HFFc6 (cell line): ENCODE measurements at places on chromosomes 5 and 9. TPM values are rescaled to one million over a fixed set of nuclear protein-coding genes. Genes with fewer than 3 reads are reported as not detected.

Gene WNK2
- total RNA-seq: not detected in 2 replicates

DNA sequence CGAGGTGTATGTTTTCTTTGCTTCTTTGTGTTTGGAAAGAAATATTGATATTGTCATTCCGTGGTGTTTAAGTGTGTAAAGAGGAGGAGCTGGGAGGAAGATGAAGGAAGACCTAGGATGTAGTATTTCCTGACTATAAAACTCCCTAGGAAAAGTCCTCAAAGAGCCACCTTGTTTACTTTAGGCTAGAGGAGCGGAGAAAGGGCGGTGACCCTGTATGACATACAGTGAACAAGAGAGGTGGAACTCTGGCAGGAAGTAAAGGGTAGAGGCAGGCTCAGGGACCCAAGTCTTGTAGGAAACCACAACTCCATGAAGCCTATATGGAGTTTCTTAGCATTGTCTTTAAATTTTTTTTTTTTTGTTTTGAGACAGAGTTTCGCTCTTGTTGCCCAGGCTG, 303.9 kb downstream of the DOCK8 start:
- H3K27me3 ChIP-seq: peaks cover 9% of the 10 kb centered on the region
- H3K4me1 ChIP-seq: no peaks in the 10 kb centered on the region
- H3K4me3 ChIP-seq: no peak overlapping the region
- no peaks in the 10 kb centered on the region for H3K36me3 ChIP-seq

GRCh38 chr9:94946256-94946655, 219.8 kb downstream of the AOPEP start:
- H3K27ac ChIP-seq: peak overlapping the region; percentile 94
- H3K27me3 ChIP-seq: no peaks in the 10 kb centered on the region

DNA sequence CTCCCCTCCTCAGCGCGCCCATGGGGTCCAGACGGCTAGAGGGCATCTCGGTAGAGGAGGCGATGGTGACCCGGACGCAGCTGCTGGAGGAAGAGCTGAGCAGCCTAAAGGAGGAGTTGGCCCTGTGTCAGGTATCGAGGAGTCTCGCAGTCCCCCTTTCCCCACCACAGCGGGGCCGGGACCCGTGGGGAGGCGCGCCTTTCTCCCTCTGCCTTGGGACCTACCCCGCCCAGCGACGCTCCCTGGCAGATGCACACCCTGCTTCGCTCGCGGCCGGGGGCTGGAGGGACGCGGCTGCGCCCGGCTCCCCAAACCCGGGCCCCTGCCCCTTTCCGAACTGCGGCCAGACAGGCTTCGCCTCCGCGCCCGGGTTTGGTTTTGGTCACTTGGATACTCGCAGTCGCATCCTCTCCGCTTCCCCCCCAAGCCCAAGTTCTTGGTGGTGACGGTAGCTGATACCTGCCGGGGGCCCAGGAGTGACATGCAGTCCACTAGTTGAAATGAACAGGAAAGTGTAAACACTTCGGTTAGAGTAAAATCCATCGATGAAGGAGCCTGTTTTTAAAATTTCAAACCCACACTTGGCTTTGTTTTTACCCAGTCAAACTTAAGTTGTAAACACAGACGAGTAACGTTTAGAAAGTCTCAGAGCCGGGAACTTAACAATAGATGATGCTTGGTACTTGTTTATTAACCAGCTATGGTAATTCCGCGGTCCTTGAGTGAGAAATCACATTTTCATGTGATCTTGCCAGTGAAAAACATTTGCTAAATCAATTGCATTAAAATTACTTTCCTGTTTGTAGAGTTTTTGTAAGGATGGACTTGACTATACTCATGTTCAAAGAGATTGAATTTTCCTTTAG, 688 bp downstream of the CNTLN start:
- DNase-seq: peak; percentile 8
- H3K27ac ChIP-seq: peak overlapping the region; percentile 92
- H3K4me1 ChIP-seq: peaks cover 35% of the 10 kb centered on the region
- no peaks in the 10 kb centered on the region; the same call in 1 of the 2 replicates for H3K27me3 ChIP-seq

DNA sequence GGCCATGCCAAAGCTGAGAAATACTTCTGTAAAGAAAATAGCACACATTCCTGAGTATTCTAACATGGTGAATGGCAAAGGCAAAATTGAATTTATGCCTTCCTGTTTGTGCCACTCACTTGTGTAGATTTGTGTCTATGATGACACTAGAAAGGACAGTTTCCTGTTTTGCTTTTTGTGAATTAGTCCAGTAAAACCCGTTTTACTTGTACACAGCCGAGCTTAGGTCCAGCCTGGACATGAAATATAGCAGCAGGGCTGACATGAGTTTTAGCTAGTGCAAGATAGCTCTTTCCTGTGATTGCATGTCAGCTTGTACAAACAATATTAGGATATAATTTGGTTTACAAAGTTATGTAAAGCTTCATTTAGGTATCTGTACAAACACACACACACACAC, 1891.7 kb upstream of the WWC1 start:
- no peak for DNase-seq
- no peak overlapping the region for H3K27ac ChIP-seq
- H3K36me3 ChIP-seq: no peaks in the 10 kb centered on the region
- H3K27me3 ChIP-seq: no peaks in the 10 kb centered on the region; the same call in 1 of the 2 replicates
- no peaks in the 10 kb centered on the region for H3K4me1 ChIP-seq
- H3K4me3 ChIP-seq: no peak overlapping the region

- H3K27me3 ChIP-seq: peaks cover 34% of the 10 kb centered on the region
- no peak for DNase-seq
- no peak overlapping the region for H3K4me3 ChIP-seq
- no peak overlapping the region for H3K27ac ChIP-seq
- H3K4me1 ChIP-seq: peaks cover 8% of the 10 kb centered on the region; the same call in 1 of the 2 replicates
These were observed 51.2 kb upstream of the TCF7 start for GRCh38 chr5:134063188-134063820.

- peaks cover 8% of the 10 kb centered on the region for H3K4me1 ChIP-seq
- DNase-seq: peak; percentile 27
- peak overlapping the region; percentile 19; the same call in 1 of the 2 replicates for H3K4me3 ChIP-seq
- H3K36me3 ChIP-seq: no peaks in the 10 kb centered on the region
- H3K27ac ChIP-seq: no peak overlapping the region
These were observed 73.1 kb downstream of the FOXB2 start for GRCh38 chr9:77092536-77092935.

Gene SLIT3
- total RNA-seq: 2.8 to 7.2 TPM (median 4.6 TPM) in 3 replicates

Gene ZSWIM6
- total RNA-seq: 11.4 to 13.5 TPM (median 13.1 TPM) in 3 replicates

DNA sequence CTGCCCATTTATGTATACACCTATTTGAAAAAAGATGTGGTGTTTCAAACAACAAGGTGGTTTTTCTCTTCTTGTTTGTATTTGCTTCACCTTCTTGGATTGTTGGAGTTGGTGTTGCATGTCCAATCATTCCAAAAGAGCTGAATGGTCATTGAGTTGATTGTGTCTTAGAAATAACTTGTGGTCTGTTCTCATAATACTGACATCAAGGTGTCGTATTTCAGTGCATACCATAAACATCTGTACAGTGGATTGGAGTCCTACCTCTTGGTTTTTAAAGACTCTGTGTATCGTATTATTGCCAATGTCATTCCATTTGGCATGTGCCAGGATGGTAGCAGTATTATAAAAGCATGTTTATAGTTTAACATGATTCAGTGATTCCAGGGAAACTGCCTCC, 73.2 kb downstream of the TRIO start:
- H3K27ac ChIP-seq: peak overlapping the region; percentile 65
- peak overlapping the region; percentile 13; the same call in 1 of the 2 replicates for H3K4me3 ChIP-seq
- H3K27me3 ChIP-seq: peaks cover 7% of the 10 kb centered on the region
- DNase-seq: no peak
- peaks cover 40% of the 10 kb centered on the region for H3K36me3 ChIP-seq
- H3K4me1 ChIP-seq: peaks cover 100% of the 10 kb centered on the region

GRCh38 chr5:136094189-136094912, 38.3 kb upstream of the SMAD5 start:
- H3K4me3 ChIP-seq: no peak overlapping the region
- no peak for DNase-seq
- peaks cover 6% of the 10 kb centered on the region; the same call in 1 of the 2 replicates for H3K4me1 ChIP-seq
- no peak overlapping the region for H3K27ac ChIP-seq
- H3K27me3 ChIP-seq: peaks cover 15% of the 10 kb centered on the region

Gene DOCK8
- 0.03 to 0.14 TPM (median 0.05 TPM) in 3 replicates for total RNA-seq

DNA sequence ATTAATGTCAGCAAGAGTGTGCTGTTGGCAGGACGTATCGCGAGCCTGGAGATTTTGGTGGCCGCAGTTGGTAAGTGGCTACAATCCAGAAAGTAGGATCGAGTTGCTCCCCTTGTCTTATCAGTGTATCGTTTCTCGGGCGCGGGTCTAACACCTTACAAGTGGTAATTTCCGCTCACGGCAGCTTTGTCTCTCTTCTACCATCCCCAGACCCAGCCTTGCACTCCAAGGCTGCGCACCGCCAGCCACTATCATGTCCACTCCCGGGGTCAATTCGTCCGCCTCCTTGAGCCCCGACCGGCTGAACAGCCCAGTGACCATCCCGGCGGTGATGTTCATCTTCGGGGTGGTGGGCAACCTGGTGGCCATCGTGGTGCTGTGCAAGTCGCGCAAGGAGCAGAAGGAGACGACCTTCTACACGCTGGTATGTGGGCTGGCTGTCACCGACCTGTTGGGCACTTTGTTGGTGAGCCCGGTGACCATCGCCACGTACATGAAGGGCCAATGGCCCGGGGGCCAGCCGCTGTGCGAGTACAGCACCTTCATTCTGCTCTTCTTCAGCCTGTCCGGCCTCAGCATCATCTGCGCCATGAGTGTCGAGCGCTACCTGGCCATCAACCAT, 1.1 kb downstream of the PTGER4 start:
- no peak for DNase-seq
- peaks cover 9% of the 10 kb centered on the region for H3K27me3 ChIP-seq
- H3K27ac ChIP-seq: no peak overlapping the region
- H3K4me3 ChIP-seq: peak overlapping the region; percentile 92

DNA sequence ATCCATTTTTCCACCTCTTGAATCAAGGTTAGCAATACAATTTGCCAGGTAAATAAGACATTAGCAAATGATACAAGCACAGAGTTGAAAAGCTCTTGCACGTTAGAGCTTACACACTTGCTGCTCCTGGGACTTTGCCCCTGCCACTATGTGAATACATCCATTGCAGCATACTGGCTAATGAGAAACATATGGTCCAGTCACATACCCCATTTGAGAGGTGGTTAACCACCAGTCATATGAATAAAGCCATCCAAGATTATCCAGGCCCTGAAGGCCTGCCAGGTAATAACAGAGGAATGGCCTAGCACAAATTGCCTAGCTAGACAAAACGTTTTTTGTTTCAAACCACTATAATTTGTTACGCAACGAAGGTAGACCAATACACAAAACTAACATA, 45.8 kb upstream of the FTMT start:
- no peak for DNase-seq
- no peaks in the 10 kb centered on the region for H3K36me3 ChIP-seq
- no peaks in the 10 kb centered on the region for H3K4me1 ChIP-seq
- H3K27me3 ChIP-seq: no peaks in the 10 kb centered on the region; the same call in 1 of the 2 replicates

DNA sequence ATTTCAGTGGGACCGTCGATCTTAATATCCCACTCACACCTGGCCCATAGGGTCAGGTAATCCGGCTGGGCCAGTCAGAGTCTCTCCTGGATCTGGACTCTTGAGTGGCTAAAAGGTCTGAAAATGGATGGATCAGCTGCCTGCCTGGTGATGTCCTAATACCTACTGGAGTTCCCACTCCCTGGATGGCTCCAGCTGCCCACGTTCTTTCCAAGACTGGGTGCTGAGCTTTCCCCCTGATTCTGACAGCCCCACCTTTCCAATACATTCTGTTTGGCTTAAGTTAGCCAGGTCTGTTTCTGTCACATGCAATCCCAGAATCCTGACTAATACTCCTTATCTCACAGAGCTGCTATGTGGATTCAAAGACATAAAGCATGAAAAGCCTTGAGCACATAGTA, 10.2 kb downstream of the SH3PXD2B start:
- peaks cover 3% of the 10 kb centered on the region; the same call in 1 of the 2 replicates for H3K27me3 ChIP-seq
- no peaks in the 10 kb centered on the region for H3K36me3 ChIP-seq
- no peak for DNase-seq
- no peak overlapping the region for H3K27ac ChIP-seq

GRCh38 chr5:124906339-124907097, 160.1 kb upstream of the ZNF608 start:
- peaks cover 6% of the 10 kb centered on the region; the same call in 1 of the 2 replicates for H3K4me1 ChIP-seq
- H3K27me3 ChIP-seq: no peaks in the 10 kb centered on the region; the same call in 1 of the 2 replicates
- H3K4me3 ChIP-seq: no peak overlapping the region

DNA sequence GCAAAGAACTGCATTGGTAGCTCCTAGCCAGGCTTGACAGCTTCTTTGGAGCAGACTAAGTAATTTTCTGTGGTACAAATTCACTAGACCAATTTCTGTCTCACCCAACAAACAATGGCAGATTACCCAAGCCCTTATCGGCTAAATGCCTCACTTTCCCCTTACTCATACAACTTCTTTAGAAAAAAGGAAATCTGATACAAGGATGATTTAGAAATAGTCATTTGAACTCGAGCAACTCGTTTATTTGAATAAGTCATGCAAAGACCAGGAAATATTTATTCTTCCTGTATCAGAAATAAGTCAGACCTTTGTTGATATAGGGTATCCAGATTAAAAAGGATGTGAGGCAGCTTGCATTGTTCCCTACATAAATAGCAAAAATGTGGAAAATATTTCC, 170.4 kb upstream of the CDH6 start:
- H3K4me1 ChIP-seq: peaks cover 15% of the 10 kb centered on the region; the same call in 1 of the 2 replicates
- no peak for DNase-seq
- H3K27me3 ChIP-seq: no peaks in the 10 kb centered on the region; the same call in 1 of the 2 replicates
- H3K4me3 ChIP-seq: no peak overlapping the region

- H3K36me3 ChIP-seq: no peaks in the 10 kb centered on the region
- no peaks in the 10 kb centered on the region for H3K27me3 ChIP-seq
- H3K27ac ChIP-seq: no peak overlapping the region
- no peak overlapping the region for H3K4me3 ChIP-seq
- no peaks in the 10 kb centered on the region for H3K4me1 ChIP-seq
These were observed 1944.6 kb upstream of the WWC1 start for GRCh38 chr5:166346726-166347374.

DNA sequence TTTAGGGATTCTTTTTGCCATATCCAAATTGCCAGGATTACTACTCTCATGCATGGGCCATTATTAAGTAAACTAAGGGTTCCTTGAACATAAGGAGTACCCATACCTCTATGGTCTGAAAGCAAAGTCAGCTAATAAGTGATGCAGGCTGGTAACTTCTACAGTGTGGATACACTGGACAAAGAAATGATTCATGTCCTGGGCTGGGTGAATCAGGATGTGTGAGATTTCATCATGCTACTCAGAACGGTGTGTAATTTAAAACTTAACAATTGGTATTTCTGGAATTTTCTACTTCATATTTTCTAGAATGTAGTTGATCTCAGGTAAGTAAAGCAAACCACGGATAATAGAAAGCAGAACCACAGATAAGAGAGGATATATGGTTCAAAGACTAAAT, 428.8 kb downstream of the CHSY3 start:
- no peak for DNase-seq
- H3K36me3 ChIP-seq: 0 out of 2 replicates have a peak, but pooled peaks cover 6% of the 10 kb centered on the region
- no peak overlapping the region for H3K27ac ChIP-seq
- no peak overlapping the region for H3K4me3 ChIP-seq

Gene SPARC
- 3,773 and 5,745 TPM in 2 replicates for total RNA-seq

DNA sequence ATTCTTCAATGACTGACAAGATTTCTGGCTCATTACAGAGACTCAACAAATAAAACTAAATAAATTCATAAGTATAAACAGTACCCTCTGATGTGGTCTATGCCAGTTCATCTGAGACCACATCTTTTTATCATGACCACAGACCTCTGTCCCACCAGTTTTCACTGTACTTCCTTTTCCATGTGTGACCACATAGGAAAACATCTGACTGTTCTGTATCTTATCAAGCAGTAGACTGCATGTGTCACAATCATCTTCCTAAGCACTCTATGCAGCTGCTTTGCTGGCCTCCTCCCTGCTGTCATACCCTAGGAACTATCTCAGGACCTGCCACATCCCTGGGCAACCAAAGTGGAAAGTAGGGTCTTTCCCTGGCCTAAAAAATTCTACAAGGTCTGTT, 205.0 kb upstream of the ZNF462 start:
- no peak overlapping the region for H3K27ac ChIP-seq
- 0 out of 2 replicates have a peak, but pooled peaks cover 5% of the 10 kb centered on the region for H3K36me3 ChIP-seq
- H3K27me3 ChIP-seq: no peaks in the 10 kb centered on the region; the same call in 1 of the 2 replicates
- H3K4me3 ChIP-seq: no peak overlapping the region
